ENCODE measurements at places on chromosomes 13 and 19.

DNA sequence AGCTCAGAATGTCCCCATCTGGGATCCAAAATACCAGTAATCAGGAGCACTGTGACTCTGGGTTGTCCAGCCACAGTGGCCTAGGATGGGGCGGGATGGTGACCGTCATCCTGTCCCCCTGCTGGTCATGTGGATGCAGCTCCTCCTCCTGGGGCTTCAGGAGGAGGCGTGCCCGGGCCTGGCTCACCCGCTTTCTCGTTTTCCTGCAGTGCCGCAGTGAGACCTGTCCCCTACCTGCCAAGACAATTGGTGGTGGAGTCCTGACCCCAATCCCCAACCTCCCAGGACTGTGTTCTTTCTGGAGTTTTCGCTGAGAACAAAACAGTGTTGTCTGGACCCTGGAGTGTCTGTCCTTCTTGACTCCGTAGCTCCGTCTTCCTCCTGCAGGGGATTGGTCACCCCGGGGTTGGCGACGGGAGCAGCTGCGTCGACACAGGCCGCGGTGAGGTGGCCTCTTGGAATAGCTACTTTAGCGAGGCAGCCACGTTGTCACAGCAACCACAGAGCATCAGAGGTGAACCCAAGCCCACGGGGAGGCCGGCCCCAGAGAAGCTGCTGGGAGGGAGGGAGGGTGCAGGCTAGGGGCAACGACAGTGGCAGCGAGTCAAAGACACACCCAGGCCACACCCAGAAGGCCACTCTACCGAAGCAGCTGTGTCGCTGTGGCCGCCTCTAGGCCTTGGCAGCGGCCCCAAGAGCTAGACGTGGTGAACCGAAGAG lies 10.2 kb upstream of the EMC10 start:
- DNase-seq = no peak

- no peak for DNase-seq
These were observed 1043.2 kb downstream of the EFNB2 start for GRCh38 chr13:105492216-105492615.

GRCh38 chr19:51439021-51439465 lies 19.2 kb downstream of the SIGLEC8 start:
- no peak for DNase-seq

GRCh38 chr13:33110713-33111413 lies 94.6 kb downstream of the KL start:
- DNase-seq = no peak

- no peak for DNase-seq
These were observed 2868.3 kb upstream of the PCDH20 start for GRCh38 chr13:64283926-64284325.

DNA sequence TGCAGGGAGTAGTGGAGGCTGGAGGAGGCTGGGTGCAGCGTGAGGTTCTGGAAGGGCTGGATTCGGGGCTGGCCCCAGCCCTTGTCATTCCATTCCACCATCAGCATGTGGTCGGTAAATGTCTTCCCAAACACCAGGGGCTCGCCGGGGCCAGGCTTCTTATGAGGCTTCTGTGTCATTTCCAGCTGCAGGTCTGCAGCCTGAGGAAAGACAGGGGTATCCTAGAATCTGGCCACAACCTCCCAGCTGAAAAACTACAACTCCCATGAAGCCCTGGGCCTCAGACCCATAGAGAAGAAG lies 4.4 kb downstream of the BCAT2 start:
- peak; percentile 46 for DNase-seq
